ENCODE measurements at places on chromosomes 3 and 15.
A peak's percentile ranks its signal among the peaks of the same experiment; 100 is the strongest.

DNA sequence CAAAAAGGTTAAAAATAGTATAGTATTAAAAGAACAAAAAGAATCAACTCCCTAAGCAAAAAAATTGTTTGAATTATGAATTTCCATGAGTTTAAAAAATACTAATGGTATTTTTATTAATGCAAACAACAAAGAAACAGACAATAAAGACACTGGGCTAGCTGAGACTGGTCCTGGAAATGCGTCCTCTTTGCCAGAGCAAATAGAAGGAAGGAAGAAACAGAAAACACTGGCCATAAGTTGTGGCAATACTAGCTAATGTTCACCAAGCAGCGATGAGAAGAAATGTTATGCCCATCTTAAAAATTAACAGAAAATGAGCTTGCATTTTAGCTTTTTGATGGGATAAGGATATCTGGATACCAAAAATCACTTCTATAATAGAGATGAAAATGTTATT is 88.6 kb downstream of the TBL1XR1 start:
- DNase-seq = no peak

DNA sequence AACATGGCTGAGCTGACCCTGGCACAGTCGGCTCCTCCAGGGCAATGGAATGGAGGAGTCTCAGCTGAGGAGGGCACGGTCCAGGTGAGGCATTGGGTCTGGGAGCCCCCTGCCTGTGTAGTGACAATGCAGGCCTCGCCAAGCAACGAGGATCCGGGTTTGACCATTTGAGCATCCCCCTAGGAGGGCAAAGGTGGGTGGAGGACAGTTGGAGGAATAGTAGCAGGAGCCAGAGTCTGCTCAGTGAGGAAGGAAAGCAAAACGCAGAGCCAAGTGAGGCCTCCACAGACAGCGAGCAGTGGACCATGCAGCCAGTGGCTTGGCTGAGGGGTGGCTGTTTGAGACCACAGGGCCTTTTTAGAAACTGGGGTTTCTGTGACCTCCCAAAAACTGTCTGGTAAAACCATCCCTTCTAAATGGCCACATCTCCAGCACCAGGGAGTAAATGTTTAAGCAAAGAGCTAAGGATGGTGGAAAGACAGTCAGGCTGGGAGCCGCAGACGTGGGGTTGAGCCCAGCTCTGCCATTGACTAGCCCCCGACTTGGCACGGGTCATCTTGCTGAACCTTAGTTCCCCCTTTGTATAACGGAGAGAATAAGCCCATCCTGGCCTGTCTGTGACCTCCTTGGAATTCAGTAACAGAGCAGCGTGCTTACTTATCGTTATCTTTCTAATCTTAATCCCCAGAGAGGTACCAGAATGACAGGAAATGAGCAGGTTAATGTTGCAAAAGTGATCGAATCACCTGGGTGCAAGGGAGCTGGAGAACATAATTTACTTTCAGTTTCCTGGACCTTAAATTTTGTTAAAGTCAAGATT is 46.8 kb downstream of the CMTM6 start:
- no peak for DNase-seq

GRCh38 chr3:94071713-94072284 is 8.9 kb downstream of the NSUN3 start:
- DNase-seq = no peak

- no peak for DNase-seq
These were observed 47.7 kb downstream of the TUSC7 start for GRCh38 chr3:116757315-116757714.

DNA sequence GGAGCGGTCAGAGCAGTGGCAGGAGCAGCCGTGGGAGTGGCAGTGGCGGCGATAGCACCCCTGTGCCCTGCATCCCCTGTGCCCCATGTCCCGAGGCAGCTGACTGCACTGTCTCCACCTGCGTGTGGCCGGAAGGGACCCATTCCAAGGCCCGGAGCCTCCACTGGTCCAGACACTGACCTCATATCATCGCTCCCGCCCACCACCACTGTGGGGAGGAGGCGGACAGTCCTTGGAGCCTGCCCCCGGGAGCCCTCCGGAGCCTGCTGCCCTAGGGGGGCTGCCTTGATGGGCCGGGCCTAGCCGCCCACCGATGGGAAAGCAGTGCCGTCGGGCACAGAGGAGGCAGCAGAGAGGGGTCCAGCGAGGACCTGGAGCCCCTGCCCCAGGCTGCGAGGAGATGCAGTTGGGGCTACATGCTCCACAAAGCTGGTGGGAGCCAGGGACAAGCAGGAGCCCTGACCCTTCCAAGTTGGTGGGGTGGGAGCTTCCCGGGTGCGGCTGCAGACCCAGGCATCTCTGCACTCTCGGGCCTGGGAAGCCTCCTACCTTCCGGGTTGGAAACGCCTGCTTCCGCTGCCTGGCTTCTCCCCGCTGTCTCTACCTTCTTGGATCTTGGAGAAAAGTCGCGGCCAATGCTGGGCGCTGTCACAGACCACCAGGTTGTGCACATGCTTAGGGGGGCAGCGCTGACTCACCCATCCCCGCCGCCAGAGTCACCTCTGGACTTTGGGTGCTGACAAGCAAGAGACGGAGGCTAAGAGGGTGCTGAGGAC is 283.2 kb upstream of the ROBO1 start:
- no peak for DNase-seq

DNA sequence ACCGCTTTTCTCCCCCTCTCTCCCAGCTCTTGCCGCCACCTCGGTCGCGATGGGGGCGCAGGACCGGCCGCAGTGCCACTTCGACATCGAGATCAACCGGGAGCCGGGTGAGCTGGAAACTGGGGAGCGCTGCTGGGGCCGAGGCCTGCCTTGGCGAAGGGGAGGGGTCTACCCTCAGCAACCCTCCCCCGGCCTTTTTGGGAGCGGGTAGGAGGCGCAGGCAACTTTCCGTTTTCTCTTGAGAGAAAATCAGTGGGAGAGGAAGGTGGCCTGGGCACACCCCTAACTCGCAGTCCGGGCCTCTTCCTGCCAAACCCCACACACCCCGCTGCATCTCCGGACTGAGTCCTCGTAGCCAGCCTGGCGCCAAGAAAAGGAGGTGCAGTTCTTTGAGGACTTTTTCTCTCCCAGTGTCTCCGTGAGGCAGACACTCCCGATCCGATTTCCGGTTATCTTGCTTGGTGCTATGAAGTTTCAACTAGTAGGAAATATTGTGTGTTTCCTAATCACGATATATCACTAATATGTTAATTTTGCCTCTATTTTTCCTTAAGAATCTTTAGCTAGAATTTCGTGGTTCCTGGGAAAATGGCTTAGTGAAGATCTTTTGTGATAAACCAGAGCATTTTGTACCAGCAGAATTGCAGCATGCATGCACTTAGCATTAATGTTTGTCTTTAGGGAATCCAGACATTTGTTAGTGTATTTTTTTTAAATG is 631 bp downstream of the NKTR start:
- peak; percentile 65 for DNase-seq

DNA sequence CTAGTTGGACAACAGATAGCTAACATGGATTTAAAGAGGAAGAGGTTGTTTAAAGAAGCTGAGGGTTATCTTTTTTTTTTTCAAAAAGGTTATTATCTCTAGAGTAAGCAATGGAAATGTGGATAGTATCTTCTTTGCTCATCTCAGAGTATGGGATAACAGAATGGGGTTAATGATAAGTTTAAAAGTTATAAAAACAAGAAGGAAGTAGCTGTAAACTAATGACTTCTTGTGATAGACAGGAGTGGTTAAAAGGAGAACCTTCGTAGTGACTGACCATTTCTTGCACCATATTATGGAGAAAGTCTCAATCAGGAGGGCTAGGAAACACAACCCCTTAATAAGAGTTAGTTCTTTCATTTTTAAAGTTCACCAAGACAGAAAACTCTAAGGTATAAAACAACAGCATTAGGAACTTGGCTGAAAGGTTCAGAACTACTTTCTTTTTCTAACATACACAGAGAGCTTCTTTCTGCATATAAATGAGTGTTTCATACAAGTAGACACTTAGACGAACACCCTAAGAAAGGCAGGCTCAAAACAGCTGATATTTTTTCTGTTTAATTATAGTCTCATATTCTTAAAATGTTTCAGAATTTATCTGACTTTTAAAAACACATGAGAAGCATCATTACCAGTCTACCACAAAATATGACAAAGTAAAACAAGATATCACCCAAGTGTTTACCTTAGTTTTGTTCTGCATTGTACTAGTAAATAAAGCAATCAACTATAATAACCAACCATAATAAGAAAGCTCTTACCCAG is 140.0 kb downstream of the MEIS2 start:
- DNase-seq = no peak

DNA sequence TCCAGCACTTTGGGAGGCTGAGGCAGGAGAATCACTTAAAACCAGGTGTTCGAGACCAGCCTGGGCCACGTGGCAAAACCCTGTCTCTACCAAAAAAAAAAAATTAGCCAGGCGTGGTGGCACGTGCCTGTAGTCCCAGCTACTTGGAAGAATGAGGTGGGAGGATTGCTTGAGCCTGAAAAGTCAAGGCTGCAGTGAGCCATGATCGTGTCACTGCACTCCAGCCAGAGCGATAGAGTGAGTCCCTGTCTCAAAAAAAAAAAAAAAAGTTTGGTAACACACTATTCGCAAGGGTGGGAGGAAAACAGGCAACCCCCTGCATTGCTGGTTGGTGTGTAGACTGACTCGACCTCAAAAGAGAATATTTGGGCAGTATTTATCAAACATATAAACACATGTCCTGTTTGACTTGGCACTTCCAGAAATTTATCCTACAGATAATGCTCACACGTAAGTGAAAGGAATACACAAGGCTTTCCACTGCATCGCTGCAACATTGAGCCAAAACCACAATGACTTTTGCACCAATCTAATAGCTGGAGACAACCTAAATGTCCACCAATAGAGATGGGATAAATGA is 3.1 kb upstream of the ANPEP start:
- DNase-seq = no peak

DNA sequence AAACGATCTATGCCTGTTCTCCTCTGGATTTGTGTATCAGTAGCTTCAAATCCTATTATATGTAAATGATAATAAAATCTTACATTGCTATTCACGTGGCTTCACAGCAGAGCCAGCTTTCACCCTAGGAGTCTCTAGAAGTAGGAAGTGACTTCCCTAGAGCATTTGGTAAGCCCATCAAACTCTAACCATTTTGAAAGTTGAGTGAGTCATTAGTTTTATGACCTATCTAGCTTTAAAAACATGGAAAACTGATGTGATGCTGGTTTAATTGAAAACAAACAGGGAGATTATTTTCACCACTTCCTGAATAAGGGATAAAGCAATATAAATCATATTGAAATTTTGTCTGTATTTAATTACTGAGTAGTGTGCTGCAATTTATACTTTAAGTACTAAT is 275.2 kb downstream of the EPHA6 start:
- DNase-seq = peak; percentile 1

GRCh38 chr15:39880718-39881387 is 39.2 kb downstream of the GPR176 start:
- peak; percentile 69 for DNase-seq

DNA sequence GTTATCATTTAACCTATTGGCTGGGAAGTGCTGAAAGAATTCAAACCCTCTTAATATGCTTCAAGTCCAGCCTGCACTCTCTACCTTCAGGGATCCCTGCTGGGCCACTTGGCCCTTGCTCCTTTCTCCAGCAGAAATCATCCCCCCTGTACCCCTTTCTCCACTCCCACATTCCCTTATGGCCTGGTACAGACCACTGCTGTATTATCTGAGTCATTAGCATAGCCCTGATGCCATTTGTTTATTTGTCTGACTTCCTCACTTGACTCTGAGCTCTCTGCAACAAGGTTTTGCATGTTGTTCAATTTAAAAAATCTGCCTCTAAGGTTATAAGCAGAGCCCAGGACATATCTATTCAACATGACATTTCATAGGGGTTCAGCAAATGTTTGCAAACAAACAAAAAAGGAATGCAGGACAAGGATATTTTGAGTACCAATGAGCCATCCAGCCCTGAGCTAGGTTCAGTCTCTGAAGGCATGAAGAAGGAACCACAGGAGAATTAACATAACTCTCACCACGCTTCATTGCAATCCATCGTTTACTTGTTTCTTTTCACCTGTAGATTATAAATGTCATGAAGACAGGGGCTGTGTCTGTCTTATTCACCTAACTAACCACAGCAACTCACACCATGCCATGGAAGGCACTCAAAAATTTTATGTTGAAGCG is 26.6 kb upstream of the HES1 start:
- no peak for DNase-seq

GRCh38 chr15:51917493-51917892 is 54.1 kb downstream of the LEO1 start:
- DNase-seq = peak; percentile 10

DNA sequence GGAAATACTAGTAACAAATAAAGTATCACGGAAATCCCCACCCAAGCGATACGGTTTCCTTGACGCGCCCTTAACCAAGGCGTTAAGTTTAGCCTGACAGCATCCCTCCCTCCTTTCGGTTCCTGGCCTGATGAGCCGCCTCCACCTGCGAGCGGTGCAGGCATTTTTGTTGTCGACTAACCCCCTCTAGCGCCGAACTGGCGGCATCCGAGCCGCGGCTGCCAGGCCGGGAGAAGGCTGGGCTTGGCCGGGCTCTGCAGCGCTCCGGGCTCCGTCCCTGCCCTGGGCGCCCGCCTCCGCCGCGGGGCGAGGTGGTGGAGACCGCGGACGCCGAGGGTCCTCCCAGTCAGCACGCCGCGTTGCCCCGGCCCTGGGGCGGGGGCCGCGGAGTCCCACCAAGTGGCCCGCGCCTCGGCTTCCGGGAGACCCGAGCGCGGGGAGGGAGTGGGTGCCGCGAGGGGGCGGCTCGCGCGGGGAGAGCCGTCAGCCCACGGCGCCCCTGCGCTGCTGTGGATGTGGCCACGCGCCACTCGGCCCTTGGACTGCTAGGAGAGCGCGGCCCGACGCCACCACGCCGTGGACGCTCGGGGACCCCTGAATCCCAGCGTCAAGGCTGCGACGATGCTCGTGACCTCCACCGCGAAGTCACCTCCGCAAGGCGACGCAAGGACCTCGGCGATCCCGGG is 1.1 kb upstream of the EPHA6 start:
- peak; percentile 67 for DNase-seq

GRCh38 chr3:58800940-58801339 is 134.4 kb upstream of the FAM3D start:
- DNase-seq = no peak

DNA sequence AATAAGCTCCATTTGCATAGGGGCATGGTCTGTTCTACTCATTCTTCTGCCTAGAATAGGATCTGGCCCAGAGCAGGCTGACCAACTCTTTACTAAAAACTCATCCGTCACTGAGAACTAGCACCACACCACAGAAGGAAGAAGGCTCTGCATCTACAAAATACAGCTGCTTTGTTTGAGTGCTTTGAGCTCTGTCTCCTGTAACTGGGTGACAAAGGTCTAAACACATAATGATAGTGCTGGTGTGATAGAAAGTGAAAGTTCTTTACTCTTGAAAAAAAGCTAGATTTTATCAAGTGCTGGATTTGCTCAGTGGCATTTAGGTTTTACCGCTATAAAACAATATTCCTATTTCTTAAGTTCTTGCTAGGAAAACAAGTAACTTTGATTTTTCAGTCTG is 140.7 kb downstream of the FHIT start:
- DNase-seq = no peak

GRCh38 chr3:121152573-121152972 is 244.6 kb downstream of the STXBP5L start:
- DNase-seq = peak; percentile 0
